ENCODE measurements at places on chromosomes 3 and 15.

- DNase-seq, result no peak
Observed at GRCh38 chr3:138308783-138309182, 20.9 kb downstream of the NME9 start.

DNA sequence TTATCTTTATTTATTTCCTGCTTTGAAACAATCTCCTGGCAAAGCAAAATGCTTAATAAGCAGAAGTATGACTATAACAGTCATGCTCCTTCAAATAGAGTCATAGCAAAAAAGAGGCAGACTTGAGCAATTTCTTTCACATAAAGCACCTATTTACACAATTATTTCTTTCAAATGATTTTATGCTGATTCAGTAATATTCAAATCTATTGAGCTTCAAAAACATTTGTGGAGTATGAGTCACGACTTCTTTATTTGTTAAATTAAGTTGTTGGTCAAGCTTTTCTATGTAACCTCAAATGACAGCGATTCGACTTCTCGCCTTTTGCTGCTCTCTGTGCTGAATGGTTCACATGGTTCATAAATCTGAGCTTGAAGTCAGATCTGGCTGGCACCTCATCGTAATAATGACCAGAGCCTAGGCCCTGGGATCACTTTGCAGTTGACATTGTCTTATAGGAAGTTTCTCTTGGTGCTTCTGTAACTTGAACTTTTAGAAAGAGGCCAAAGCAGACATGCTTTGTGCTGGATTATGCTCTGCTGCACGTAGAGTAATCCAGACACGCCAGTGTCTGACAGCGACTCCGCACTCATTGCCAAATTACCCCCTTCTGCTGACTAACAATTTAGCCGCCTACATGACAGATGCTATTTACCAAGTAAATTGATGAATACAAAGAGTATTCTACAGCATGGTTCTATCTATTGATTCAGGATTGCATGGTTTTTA is 139.0 kb downstream of the MCTP2 start:
- no peak for DNase-seq

- DNase-seq, result no peak
Observed at GRCh38 chr15:29668120-29668602, 154.1 kb downstream of the TJP1 start.

DNA sequence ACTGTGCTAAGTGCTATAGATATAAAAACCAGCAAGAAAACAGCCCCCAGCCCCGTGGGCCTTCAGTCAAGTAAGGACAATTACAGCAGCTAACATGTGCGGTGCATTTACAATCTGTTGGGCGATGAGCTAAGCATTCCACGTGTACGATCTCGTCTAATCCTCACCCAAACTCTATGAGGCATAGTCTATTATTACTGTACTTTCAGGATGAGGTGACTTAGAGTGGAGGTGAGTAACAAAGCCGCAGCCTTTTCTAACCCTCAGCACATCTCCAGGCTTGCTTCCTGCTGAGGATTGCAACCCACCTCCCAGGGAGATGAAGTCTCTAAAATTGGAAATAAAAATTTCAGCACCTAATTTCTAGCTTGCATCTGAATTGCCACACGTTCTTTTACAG is 53.2 kb upstream of the MCF2L2 start:
- no peak for DNase-seq

- DNase-seq, result no peak
Observed at GRCh38 chr3:171309906-171310359, 150.3 kb downstream of the TNIK start.

- DNase-seq, result no peak
Observed at GRCh38 chr3:79542-79941, 117.0 kb upstream of the CHL1 start.

GRCh38 chr15:42107473-42107872 is 13.1 kb upstream of the PLA2G4D start:
- peak; percentile 9 for DNase-seq

GRCh38 chr3:116314476-116314875 is 130.8 kb downstream of the LSAMP start:
- DNase-seq, result no peak

DNA sequence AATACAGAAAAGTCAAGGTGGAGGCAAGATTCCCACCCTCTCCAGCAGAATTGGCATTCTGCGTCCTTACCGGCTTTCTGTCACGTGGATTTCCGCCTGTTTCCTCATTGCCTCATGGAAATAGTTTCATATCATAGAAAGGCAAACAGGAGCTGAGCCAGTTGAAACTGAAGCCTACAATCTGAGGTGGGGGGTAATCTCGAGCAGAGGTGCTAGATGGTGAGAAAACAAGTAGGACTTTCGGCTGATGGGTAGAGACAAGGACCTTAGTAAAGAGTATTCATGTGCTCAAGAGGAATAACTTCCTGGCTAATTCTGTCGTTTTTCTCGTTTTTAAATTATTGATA is 39.9 kb downstream of the LRCH3 start:
- no peak for DNase-seq

- no peak for DNase-seq
Observed at GRCh38 chr15:67161881-67162280, 92.6 kb downstream of the AAGAB start.

DNA sequence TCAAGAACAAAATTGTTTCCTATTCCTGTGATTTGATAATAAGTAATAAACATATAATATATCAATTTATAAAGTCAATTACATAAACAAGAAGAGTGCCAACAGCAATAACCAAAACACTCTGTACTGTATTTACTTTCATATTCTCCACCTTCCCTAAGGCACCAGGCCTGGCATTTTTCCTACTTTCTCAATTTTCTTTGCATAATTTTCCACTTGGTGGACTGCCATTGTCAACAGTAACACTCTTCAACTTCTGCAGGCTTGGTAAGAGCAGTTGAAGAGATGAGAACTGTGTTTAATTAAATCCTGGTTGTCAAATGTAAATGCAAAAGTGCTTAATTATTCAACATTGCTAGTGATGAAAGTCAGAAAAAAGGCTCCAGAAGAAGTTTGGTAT is 229.8 kb upstream of the PLSCR5 start:
- DNase-seq, result no peak

DNA sequence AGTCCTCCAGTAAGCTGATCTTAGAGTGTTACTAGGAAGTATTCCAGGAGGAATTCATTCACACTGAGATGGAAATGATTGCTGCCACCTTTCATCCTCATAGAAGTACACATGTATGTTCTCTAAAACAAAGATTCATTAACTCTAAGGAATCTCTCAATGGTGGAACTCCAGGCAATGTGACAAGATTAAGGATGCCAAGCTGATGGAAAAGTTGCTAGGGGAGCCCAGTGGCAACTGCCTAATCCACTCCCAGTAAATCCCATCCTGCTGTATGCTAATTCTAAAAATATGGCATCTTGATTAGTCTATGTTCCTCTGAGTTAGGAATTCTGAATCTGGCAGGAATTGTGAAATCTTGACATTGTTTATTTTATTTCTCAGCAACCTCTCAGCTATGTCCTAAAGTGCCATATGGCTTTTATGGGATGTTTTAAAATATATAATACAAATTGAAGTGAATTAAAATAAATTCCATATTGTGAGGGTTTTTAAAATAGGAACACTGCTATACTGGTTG is 210.0 kb upstream of the TRIM42 start:
- DNase-seq, result no peak

GRCh38 chr15:44719293-44719999 is 8.1 kb downstream of the B2M start:
- no peak for DNase-seq

- no peak for DNase-seq
Observed at GRCh38 chr15:83046558-83047127, 20.4 kb downstream of the BTBD1 start.

- DNase-seq, result no peak
Observed at GRCh38 chr15:90683371-90683770, 33.8 kb upstream of the BLM start.

- no peak for DNase-seq
Observed at GRCh38 chr3:73635254-73635653, 10.5 kb upstream of the PDZRN3 start.

DNA sequence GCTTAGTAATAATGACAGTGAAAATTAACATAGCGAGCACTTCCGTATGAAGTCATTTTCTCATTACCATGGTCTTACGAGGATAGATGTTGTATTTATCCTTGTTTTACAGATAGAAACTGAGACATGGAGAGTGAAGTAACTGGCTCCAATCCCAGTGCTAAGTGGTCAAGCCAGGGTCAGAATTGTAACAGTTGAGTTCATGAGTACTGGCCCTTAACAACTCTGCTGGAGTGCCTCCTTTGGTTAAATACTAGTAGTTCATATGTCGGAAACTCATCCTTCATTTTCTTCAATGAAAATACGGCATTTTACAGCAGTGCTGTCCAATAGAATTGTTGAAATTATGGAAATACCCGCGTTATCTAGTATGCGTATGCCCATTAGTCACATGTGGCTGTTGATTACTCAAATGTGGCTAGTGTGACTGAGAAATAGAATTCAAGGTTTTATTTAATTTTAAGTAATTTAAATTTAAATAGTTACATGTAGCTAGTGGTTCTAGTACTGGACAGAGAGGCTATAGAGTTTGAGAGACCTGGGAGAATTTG is 32.5 kb downstream of the FNDC3B start:
- DNase-seq, result no peak

Measured in activated naive CD4-positive, alpha-beta T cell (primary cell).